ENCODE measurements at places on chromosomes 7 and 10.

DNA sequence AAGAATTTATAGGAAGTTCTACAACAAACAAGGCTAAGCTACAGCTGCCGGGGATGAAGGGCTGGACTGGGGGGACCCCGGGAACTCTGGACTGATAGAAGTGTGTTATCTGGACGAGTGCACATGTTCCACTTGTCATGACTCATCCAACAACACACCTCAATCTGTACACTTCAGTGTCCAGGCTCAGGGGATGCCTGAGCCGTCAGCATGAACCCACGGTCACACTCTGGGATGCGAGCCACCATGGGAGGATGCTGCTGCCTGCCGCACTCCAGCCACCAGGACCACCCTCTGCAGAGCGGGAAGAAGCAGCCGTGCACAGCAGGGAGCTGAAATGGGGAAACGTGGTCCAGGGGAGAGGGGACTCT lies 67.5 kb downstream of the MAD1L1 start:
- no peak for DNase-seq

- no peak for DNase-seq
These were observed 1.5 kb upstream of the OGDH start for GRCh38 chr7:44604941-44605340.

DNA sequence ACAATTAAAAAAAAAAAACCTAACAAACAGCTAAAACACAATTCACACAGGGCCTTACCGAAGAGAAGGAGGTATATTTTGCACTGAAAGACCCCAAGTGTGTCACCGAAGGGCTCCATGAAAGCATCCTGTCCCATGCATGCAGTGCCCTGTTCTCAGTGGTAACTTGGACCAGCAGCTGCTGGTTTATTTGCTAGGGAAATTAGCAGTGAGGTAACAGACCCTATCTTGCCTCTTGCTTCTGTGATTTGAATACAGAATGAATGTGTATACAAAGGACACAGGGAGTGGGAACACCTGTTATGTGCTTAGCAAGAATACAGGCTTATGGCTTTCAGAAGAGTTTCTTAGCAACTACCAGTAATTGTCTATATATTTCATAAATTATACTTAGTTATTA lies at the start of gene HEPACAM2:
Gene HEPACAM2 (minus strand): TSS at position 160 of the 400 bp plus-strand sequence.
- DNase-seq: no peak

DNA sequence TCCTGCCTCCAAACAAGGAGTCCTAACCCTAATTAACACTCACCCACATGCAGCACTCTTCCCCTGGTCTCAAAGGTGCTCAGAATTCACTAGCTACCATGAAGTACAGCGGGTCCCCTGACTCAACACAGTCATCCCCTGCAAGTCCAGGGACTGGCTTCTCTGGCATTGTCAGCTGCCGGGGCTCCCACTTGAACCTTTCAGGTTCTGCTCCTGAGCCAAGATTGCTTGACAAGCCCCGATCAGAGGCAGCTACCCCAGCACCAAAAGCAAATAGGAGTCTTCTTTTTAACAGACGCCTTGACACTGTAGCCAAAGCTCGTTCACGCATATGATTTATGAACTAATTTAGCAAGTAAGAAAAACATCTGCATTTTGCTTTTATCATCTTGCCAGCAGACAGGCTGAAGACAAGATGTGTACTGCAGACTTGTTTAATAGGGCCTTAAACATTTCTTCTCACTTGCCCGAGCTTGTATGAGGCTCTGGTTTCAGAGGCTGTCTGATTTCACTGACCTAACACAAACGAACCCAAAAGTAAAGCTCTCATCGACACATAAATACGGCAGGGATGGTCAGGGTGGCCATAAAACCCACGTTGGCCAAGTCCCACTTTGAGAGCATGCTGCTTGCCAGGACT lies 67.6 kb upstream of the ADAM12 start:
- DNase-seq: no peak

DNA sequence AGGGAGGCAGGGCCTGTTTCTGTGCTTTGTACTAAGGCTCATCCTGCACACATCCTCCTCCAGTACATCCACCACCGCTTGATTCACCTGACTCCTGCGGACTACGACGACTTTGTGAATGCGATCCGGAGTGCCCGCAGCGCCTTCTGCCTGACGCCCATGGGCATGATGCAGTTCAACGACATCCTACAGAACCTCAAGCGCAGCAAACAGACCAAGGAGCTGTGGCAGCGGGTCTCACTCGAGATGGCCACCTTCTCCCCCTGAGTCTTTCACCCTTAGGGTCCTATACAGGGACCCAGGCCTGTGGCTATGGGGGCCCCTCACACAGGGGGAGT lies 10.2 kb downstream of the NDST2 start:
- no peak for DNase-seq

- DNase-seq: no peak
These were observed 15.4 kb downstream of the YWHAG start for GRCh38 chr7:76343294-76343930.

DNA sequence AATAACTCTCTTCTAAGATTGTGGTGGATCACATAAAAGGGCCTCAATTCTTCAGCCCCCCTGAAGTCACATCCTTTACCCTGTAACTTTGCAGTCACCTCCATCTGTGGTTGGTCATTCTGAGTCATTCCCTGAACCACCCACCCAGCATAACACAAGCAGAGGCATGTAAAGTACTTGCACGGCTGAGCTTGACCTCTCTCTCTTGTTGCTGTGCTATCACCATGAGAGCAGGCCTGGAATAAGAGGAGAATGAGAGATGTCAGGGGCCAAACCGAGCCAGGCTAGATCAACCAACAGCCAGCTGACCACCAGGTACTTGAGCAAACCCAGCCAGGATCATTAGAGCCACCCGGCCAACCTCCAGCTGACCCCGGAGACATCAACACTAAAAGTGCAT lies 13.5 kb upstream of the STK17A start:
- no peak for DNase-seq

DNA sequence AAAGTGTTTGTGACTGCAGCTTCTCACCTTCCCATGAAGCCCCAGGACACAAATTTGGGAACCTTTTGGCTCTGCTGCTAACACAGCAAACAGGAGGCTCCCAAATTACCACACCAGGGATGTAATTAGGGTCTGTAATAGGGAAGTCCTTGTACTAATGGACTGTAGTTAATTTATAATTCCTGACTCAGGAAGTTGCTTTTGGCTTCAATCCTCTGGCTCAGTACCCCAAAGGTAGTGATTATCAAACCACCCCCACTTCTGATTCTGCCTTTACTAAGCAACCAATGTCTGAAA lies 3.8 kb upstream of the MALSU1 start:
- DNase-seq: no peak

GRCh38 chr10:71232089-71232998 lies 20.0 kb downstream of the UNC5B start:
- no peak for DNase-seq

- no peak for DNase-seq
These were observed 280.2 kb upstream of the IMMP2L start for GRCh38 chr7:111842491-111842890.

DNA sequence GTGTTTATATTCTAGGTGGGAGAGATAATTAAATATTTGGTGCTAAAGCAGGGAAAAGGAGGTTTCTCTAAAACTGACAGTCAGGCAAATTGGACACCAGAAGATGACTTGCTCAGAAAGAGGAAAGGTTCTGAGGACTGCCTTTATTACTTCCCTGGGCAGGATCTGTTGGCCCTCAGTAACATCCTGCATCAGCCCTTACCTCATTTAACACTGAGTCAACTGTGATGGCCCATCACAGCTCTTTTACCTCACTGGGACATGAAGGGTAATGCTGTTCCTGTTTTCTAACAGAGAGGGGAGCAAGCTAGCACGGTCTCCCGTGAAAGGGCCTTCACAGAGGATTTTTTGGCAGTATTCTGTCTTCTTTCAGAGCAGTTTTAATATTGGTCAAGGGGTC lies 12.0 kb downstream of the PPP1R17 start:
- no peak for DNase-seq

GRCh38 chr10:58948303-58948702 lies 228.1 kb upstream of the PHYHIPL start:
- no peak for DNase-seq

DNA sequence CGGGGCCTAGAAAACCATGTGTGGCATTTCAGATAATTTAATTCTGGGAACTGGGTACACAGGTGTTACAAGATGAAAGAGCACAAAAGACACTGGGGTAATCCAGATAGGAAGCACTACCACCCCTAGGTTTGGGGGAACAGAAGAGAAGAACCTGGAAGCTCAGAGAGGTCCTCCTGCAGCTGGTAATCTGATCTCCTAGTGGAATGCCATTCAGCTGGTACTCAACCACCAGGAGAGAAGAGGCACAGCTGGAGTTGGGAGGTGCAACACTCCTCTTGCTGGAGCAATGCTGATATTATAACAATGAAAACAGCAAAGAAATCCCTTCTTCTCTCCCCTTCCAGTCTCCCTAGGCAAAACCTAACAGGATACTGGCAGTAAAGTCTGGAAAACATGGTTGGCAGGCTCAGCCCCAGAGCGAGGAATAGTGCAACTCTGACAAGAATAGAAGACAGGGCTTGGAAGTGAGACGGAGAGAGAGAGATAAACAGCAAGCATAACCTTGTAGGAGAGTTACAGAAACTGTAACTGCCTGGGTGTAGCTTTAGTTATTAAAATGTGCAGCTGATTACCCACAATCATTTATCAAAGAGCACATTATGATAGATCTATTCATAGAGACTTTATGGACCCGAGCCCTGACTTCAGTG lies 35.0 kb downstream of the NRF1 start:
- no peak for DNase-seq

DNA sequence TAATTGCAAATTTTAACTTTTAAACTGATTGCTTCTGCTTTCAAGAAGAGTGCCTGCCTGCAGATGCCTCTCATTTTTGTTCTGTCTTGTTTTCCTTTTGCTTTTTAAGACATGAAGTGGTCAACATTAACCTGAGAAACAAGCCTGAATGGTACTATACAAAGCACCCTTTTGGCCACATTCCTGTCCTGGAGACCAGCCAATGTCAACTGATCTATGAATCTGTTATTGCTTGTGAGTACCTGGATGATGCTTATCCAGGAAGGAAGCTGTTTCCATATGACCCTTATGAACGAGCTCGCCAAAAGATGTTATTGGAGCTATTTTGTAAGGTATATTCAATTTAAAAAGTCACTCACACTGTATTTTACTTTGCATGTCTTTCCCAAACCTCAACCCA lies 8.8 kb downstream of the GSTO2 start:
- DNase-seq: no peak

GRCh38 chr7:108805808-108806397 lies 236.2 kb downstream of the DNAJB9 start:
- DNase-seq: no peak

GRCh38 chr7:108413782-108414492 lies 42.3 kb downstream of the NRCAM start:
- no peak for DNase-seq

GRCh38 chr10:49338604-49339003 lies 39.6 kb downstream of the C10orf71 start:
- no peak for DNase-seq

All from T-helper 17 cell (primary cell).